ENCODE measurements at places on chromosomes 12 and 14.

- DNase-seq, result no peak
These were observed 3.5 kb upstream of the ASB8 start for GRCh38 chr12:48160807-48161206.

- DNase-seq, result peak; percentile 51
These were observed 13.5 kb downstream of the CEP170B start for GRCh38 chr14:104878582-104878981.

GRCh38 chr12:49939307-49939706, 11.2 kb upstream of the AQP2 start:
- DNase-seq, result no peak

GRCh38 chr12:88314706-88315105, 172.6 kb downstream of the TMTC3 start:
- DNase-seq, result no peak

DNA sequence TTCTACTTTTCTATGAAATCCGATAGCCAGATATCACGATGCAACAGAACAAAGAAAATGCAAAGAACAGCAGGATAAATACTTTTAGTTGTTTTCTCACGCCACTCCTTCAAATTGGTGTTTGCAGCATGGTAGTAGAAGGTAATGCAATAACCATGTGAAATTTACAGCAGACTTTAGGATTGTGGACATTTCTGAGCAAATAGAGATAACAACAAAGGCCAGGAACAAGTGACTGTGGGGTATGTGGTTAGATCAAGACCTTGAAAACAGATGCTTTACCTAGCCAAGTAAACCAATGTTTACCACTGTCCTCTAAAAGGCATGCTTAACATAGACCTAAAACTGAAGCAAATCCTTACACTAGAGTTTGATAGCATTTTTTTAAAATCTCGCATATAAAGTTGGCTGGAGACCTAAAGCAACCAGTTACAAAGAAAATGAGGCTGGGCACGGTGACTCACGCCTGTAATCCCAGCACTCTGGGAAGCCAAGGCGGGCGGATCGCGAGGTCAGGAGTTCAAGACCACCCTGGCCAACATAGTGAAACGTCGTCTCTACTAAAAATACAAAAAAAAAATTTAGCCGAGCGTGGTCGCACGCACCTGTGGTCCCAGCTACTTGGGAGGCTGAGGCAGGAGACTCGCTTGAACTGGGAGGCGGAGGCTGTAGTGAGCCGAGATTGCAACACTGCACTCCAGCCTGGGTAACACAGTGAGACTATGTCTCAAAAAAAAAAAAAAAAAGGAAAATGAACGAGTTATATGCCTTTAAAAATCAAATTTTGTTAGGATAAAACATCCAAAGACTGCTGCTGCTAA, 123.2 kb upstream of the FOXN3 start:
- no peak for DNase-seq

DNA sequence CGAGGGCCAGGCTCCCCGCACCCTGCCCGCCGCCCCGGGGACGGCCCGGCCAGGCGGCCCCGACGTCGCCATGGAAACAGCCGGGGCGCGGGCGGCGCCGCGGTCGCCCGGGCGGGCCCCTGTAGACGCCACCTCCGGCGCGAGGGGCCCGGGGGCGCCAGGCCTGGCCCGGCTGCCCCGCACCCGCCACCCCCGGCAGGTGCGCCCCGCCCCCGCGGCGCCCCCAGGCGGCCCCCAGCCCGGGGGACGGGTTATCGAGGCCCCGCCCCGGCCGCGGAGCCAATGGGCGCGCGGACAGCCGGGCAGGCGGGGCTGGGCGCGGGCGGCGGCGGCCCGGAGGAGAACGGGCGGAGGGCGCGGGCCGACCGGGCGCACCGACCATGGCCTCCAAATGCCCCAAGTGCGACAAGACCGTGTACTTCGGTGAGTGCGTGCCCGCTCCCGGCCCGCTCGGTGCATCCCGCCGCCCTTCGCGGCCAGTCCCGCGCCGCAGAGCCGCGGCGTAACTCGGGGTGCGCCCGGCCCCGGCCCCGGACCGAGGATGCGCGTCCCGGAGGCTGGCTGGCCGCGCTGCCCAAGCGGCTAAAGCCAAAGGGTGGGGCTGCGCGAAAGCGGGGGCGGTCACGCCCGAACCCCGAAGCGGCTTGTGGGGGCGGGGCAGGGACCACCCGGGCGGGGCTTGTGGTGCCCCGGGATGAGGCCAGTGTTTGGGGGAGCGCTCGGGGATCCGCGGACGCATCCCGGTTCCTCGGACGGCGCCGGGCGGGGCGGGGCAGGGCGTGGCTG, at the start of gene CRIP2:
Gene CRIP2 (plus strand): TSS at position 339 of the 786 bp plus-strand sequence. CDS start 42 bp downstream, at position 381.
- DNase-seq, result peak; percentile 65

DNA sequence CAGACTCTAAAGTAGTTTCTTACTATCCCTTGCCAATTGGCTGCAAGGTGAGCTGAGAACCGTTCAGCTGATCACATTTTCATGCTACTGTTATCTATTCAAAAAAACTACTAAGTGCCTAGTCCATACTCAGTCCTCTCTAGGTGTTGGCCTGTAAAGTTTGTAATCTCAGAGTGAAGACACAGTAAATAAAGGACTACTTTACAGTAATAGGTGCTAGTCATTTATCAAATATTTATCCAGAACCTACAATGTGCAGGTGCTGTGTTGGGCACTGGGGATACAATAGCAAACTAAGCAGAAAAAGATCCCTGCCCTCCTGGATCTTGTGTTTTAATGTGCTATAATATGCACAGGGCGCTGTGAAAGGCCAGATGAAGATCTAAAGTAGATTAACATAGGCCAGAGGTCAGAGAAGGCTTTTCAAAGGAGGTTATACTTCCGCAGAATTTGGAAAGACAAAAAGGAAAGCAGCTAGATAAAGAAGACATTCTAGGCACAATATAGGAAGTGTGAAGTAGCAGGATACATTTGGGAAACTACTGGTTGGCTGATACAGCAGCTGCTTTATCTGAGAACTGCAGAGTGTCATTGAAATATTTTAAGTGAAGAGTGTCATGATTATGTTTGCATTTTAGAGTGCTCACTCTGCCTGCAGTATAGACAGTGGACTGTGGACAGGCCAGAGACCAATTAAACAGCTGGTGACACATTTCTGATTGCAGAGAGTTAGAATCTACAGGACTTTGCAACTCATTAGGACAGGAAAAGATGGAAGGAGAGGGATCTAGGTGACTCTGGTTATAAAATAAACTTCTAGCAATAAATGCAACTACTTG, 8.0 kb upstream of the ACTR10 start:
- DNase-seq, result no peak

Measured in glutamatergic neuron (in vitro differentiated cells).